Activated T-helper 1 cell treated with anti-CD3 and anti-CD28 coated beads, Interleukin-12 subunit alpha, Interleukin-12 subunit beta, Interleukin-2, Interleukin-4 antibody, amounts not matched to agents 30 ng/mL and 10 ng/mL and 1 ng/mL, durations not matched to agents 14 hours and 24 hours and 36 hours (primary cell): ENCODE measurements at places on chromosomes 3 and 15.
A peak's percentile ranks its signal among the peaks of the same experiment; 100 is the strongest.

DNA sequence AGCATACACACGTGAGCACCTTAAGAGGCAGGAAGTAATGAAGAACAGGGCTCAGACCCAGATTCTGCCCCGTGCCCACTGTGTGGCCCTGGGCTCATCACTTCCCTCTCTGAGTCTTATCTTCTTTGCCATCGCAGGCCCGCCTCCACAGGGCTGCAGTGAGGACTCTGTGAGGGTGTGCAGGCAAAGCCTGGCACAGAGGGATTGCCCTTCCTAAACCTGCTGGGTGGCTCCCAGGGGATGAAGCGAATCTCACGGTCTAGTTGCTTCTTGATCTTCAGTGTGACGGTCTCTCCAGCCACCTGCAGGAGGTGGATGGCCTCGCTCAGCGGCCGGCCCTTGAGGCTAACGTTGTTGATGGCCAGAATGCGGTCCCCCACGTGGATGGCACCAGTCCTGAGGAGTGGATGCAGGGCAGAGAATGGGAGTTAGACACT is 32.8 kb downstream of the GRIP2 start:
- H3K27me3 ChIP-seq: no peaks in the 10 kb centered on the region
- DNase-seq: no peak
- no peak overlapping the region for H3K27ac ChIP-seq
- H3K4me3 ChIP-seq: no peak overlapping the region
- no peaks in the 10 kb centered on the region for H3K4me1 ChIP-seq

- no peak overlapping the region for H3K27ac ChIP-seq
- H3K4me1 ChIP-seq: no peaks in the 10 kb centered on the region
- no peak overlapping the region for H3K4me3 ChIP-seq
- no peak for DNase-seq
These were observed 87.2 kb downstream of the OPA1 start for GRCh38 chr3:193680220-193680619.

DNA sequence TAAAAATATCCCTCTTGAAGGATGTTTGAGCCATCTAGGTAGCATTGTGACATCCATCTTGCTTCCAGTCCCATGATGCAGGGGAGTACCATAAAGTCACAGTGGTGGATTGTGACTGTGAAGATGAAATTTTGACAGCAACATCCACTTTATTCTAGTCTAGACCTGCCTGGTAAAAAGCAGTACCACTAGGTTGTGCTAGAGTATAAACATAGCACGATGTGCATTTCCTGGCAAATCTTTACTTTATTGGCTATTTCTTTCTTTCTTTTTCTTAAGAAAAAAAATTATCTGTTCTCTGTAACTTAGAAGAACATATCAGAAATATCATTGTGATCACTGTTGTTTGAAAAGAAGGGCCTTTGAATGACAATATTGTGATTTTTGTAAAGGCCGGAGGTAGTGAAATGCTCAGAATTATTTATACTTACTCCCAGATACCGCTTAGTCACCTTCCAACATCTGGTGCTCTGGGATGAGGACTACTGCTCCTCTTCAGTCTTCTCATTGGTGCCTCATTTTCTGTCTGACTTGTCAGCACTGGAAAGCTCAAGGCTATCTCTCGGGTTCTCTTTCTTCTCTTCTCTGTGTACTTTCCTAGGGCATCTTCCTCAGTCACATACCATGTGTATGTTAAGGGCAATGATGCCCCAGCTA is 35.6 kb downstream of the AGBL1 start:
- H3K27me3 ChIP-seq: peaks cover 2% of the 10 kb centered on the region
- H3K36me3 ChIP-seq: no peaks in the 10 kb centered on the region
- no peak for DNase-seq
- no peak overlapping the region for H3K4me3 ChIP-seq

DNA sequence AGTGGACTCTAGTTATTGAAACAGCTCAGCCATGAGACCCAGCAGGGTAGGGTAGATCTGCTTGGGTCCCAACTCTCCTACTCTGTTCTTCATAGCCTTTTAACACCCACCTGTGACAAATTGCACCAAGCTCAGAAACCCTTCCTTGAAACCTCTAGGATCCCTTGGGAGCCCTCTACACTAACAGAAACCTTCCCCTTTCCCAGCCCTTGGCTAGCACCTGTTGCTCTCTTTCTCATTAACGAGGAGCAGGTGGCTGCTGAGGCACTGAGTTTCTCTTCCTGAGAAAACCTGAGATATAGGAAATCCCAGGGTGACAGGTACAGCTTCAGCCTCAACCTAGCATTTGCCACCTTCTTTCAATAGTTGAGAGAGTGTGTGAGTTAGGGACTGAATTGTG is 88.3 kb upstream of the CLSTN2 start:
- no peaks in the 10 kb centered on the region for H3K27me3 ChIP-seq
- DNase-seq: no peak
- no peak overlapping the region for H3K27ac ChIP-seq
- no peaks in the 10 kb centered on the region for H3K4me1 ChIP-seq
- H3K4me3 ChIP-seq: no peak overlapping the region

DNA sequence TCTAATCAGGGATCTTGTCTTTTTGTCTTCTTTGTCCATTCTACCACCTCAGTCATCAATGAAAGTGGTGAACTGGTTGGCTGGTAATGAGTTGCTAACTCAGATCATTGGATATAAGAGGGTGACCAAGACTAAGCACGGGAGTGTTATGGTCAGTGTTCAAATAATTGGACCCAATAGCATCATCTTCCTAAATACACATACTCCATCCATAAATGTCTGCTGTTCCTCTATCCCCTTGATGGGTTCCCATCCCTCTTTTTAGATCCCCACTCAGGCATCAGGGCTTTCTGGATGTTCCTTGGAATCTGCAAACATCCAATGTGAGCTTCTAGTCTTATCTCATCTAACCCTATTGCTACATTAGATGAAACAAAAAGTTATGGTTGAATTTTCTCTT is 3.5 kb downstream of the SEMA5B start:
- H3K27me3 ChIP-seq: peaks cover 85% of the 10 kb centered on the region
- H3K36me3 ChIP-seq: no peaks in the 10 kb centered on the region
- no peak overlapping the region for H3K27ac ChIP-seq
- no peak for DNase-seq
- peaks cover 14% of the 10 kb centered on the region for H3K4me1 ChIP-seq

GRCh38 chr3:7618606-7619005 is 757.7 kb downstream of the GRM7 start:
- no peak for DNase-seq
- H3K4me3 ChIP-seq: no peak overlapping the region

DNA sequence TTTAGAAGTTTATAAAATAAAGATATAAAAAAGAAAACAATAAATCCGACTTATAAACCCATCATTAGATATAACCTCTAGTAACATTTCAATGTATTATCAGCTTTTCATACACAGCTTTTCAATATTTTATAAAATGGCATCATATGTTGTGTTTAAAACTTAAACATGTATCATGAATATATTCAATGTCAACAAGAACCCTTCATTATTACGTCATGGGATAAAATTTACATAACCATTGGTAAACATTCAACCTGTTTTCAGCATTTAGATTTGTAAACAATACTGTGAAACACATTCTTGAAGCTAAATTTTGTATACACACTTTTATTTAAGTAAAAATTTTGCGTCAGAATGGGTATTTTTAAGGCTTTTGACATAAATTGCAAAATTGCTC is 153.4 kb upstream of the SOX14 start:
- H3K4me3 ChIP-seq: no peak overlapping the region
- no peak overlapping the region for H3K27ac ChIP-seq
- no peaks in the 10 kb centered on the region for H3K4me1 ChIP-seq
- no peak for DNase-seq
- H3K36me3 ChIP-seq: no peaks in the 10 kb centered on the region

DNA sequence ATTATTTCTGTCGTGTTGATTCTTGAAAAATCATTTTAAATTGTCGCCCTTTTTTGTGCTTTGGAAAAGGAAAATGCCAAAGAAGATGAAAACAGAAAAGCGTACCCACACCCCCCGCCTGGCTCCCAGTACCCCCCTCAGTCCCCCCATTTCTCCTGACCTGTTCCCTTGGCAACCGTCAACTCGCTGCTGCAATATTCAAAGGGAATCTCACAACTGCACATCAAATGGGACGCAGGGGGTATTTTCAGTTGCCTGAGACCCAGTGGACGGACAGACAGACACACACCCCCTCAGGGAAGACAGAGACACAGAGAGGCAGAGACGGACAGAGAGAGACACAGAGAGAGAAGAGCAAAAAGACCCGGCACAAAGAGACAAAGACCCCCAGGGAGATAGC is 83.5 kb upstream of the PRR20G start:
- no peaks in the 10 kb centered on the region for H3K4me1 ChIP-seq
- DNase-seq: no peak
- H3K4me3 ChIP-seq: no peak overlapping the region
- H3K27me3 ChIP-seq: peaks cover 2% of the 10 kb centered on the region
- no peaks in the 10 kb centered on the region for H3K36me3 ChIP-seq

GRCh38 chr3:188752850-188753249 is 418.9 kb upstream of the TPRG1 start:
- H3K27ac ChIP-seq: peak overlapping the region; percentile 60
- peaks cover 33% of the 10 kb centered on the region for H3K4me1 ChIP-seq
- peaks cover 2% of the 10 kb centered on the region for H3K27me3 ChIP-seq

- no peak overlapping the region for H3K27ac ChIP-seq
- no peaks in the 10 kb centered on the region for H3K36me3 ChIP-seq
- H3K4me1 ChIP-seq: no peaks in the 10 kb centered on the region
- no peak overlapping the region for H3K4me3 ChIP-seq
- DNase-seq: no peak
These were observed 24.7 kb upstream of the SLC41A3 start for GRCh38 chr3:126108676-126109050.

DNA sequence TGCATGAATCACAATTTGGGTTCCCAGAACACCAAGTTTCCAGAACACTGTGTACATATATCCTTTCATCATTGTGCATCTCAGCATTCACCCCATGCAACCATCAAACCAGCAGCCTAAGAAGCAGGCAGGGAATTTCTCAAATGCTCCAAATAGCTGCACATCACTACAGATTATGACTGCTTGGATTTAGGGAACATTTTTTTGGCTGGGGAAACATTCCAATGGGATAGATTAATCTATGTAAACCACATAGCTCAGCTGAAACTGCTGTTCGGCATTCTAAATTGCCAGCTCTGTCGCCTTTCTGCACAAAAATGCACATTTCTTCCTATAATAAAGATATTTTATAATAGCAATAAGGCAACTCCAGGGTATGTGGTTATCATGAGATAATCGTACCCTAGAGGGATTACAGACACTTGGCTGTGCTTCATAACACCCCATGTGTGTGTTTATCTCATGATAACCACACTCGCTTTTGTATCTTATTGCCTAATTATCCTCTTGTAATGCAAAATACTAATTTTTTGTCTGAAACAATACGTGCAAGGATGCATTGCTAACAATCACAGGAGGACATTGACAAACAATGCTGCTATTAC is 483.7 kb upstream of the DPH6 start:
- H3K4me3 ChIP-seq: no peak overlapping the region
- no peak for DNase-seq
- H3K4me1 ChIP-seq: no peaks in the 10 kb centered on the region
- H3K36me3 ChIP-seq: no peaks in the 10 kb centered on the region
- no peaks in the 10 kb centered on the region for H3K27me3 ChIP-seq

- no peaks in the 10 kb centered on the region for H3K4me1 ChIP-seq
- H3K27ac ChIP-seq: no peak overlapping the region
- H3K4me3 ChIP-seq: no peak overlapping the region
- no peak for DNase-seq
These were observed 796.0 kb downstream of the ROBO2 start for GRCh38 chr3:77835921-77836320.

GRCh38 chr3:52065264-52065756 is 8.9 kb upstream of the DUSP7 start:
- no peaks in the 10 kb centered on the region for H3K27me3 ChIP-seq
- no peak overlapping the region for H3K4me3 ChIP-seq
- DNase-seq: no peak
- H3K27ac ChIP-seq: no peak overlapping the region
- peaks cover 10% of the 10 kb centered on the region for H3K4me1 ChIP-seq
- H3K36me3 ChIP-seq: no peaks in the 10 kb centered on the region

DNA sequence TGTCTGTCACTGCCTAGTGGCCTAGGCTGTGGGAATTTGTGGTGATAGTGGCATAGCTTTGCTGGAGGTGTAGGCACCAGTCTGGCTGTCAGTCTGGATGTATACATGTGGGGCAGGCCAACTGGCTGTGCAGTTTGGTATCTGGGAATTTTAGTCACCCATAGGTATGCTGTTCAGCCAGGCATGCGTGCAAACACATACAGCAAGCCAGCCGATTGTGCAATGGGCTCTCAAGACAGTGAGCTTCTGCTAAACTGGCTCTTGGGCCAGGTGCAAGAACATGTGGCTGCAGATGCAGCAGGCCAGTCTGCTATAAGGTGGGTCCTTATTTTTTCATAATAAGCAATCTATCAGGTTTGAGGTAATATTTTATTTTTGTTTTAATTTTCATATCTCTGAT is 87.1 kb upstream of the PLSCR5 start:
- H3K27me3 ChIP-seq: no peaks in the 10 kb centered on the region
- DNase-seq: no peak
- no peaks in the 10 kb centered on the region for H3K36me3 ChIP-seq
- H3K4me1 ChIP-seq: no peaks in the 10 kb centered on the region
- H3K27ac ChIP-seq: no peak overlapping the region

GRCh38 chr3:111662907-111663306 is 67.8 kb upstream of the ZBED2 start:
- no peak overlapping the region for H3K27ac ChIP-seq
- no peak overlapping the region for H3K4me3 ChIP-seq
- DNase-seq: no peak

DNA sequence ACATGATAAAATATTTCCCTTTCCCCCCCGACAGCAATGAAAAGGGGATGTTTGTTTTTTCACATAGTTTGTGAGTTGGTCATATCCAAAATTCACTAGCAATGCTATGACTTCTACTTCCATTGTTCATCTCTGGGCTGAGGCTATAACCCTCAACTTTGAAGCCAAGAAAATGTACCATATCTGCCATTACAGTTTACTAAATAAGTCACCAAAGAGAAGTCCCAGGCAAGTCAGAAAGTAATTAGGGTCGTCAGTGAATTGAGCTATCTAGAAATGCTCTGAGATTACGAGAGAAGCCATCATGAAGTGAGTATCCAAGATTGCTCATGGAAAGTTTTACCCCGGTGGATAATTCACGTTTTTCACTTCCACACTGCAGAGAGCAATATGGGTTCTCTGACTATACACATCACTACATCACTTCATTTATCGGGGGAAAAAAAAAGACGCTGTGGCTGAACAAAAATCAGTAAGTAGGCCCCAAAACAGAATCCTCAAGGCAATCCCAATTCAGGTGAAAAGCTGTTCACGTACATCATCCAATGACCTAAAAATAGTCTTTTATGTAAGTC is 1.4 kb downstream of the PEAK1 start:
- DNase-seq: no peak
- peak overlapping the region; percentile 93 for H3K27ac ChIP-seq
- peaks cover 4% of the 10 kb centered on the region for H3K27me3 ChIP-seq

DNA sequence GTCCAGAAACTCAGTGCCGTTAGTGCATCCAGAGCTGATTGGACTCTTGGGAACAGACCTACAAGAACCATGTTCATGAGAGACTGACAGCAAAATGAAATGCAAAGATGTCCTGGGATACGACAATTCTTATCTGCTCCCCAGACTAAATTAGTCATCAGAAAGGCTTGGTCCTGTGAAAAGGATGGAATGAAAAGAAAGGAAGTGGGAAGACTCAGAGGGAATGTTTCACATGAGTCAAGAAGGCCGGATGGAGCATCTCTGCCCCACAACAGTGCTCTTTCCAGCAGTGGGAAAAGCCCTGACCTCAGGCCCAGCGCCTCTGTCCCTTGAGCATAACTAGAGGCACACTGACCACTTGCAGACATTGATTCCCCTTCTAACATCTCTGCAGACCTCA is 39.3 kb upstream of the UACA start:
- no peaks in the 10 kb centered on the region for H3K27me3 ChIP-seq
- H3K36me3 ChIP-seq: no peaks in the 10 kb centered on the region
- no peaks in the 10 kb centered on the region for H3K4me1 ChIP-seq
- DNase-seq: no peak
